GM12892 (cell line): ENCODE measurements at places on chromosomes 6 and 20.

DNA sequence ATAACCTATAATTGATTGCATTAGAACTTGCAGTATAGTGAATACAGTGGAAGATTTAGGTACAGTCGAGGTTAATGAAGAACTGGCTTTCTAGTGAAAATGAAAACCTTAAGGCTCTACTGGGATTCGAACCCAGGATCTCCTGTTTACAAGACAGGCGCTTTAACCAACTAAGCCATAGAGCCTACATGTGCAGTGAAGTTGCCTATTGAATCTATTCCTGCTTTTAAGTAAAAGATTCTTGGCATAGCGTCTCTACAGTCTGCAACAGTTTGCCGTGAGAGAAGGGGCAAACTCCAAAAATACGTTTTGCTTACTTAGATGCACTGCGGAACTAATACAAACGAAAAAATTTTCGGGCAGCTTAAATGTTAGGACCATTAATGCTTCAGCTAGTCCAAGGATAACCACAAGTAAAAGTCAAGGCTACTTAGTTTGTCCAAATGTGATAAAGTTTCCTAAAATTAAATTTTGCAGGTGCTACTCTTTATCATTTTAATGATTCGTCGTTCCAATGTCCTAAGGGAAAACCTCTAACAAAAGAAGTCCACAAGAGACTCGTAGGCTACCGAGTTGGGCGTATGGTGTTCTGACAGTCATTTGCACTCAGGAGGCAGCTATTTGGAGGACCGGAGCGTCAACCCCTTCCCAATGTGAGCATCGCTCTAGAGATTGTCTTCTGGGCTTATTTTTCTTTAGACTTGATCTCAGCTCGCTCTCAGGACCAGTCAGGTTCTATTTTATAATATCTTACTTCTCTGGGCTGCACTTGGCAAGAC, 31.3 kb upstream of the ZSCAN23 start:
- DNase-seq, result no peak

DNA sequence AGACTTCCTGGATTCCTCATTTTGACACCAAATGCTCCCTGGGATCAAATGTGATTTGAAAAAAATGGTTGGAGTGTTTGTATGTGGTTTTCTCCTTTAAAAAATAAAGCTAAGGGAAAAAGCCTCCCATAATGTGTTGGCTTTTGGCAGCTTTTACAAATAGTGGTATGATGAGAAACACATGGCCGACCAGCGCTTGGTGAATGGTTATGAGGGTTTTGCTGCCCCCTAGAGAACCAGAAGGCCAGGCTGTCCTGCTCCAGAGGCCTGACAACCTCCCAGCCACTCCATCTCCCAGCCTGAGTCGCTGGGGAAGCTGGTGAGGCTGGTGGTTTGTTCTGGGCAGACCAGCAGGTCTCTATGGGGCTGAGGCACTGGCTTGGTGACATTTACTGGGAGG, 69.3 kb downstream of the CLIC5 start:
- no peak for DNase-seq

DNA sequence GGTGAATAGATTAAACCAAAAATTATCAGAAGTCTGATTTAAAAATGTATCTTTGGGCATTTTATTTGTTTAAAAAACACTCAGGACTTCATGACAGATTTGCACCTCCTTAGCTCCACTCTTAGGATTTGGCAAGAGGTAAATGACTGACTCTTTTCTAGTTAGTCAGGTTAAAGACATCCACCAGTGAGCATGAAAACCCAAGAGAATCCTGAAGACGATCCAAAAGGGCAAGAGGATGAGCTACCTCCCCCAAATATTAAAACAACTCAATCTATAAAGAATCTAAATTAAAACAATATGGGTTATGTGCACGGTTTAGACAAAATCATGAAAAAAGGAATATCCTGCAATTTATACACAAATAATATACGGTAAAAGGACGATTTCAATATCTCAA, 89.4 kb upstream of the OPRM1 start:
- no peak for DNase-seq

DNA sequence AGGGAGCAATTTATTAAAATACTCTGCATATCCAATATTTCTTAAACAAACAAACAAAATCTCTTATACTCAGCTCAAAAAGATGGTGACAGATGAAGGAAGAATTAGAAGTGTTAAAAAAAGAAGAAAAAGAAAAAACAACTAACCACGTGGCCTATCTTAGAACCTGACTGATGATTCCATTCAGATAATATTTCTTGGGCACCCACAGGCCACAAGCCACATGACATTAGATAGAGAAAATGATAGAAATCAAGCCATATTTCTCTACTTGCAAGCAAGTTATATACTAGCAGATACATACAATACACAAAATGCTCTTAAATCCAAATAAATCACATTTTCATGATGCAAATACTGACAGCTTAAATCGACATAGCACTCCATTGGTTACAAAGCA, 14.5 kb upstream of the RAMACL start:
- no peak for DNase-seq

DNA sequence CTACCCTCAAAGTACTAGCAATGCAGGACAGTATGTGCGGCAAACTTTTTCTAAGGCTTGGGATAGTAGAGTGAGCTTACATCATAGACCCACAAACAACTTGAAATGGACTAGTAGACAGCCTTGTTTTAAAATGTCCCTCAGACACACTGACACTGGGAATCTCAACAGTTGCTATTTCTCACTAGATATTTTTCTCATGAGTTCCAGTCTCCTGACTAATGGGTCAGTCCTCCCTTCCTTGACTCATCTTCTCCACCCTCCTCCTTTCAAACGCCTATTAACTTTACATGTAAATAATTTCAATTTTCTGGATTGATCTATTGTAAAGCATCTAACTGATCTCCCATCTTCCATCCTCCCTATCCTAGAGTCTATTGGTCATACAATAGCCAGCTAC, 308.3 kb upstream of the PREP start:
- no peak for DNase-seq

DNA sequence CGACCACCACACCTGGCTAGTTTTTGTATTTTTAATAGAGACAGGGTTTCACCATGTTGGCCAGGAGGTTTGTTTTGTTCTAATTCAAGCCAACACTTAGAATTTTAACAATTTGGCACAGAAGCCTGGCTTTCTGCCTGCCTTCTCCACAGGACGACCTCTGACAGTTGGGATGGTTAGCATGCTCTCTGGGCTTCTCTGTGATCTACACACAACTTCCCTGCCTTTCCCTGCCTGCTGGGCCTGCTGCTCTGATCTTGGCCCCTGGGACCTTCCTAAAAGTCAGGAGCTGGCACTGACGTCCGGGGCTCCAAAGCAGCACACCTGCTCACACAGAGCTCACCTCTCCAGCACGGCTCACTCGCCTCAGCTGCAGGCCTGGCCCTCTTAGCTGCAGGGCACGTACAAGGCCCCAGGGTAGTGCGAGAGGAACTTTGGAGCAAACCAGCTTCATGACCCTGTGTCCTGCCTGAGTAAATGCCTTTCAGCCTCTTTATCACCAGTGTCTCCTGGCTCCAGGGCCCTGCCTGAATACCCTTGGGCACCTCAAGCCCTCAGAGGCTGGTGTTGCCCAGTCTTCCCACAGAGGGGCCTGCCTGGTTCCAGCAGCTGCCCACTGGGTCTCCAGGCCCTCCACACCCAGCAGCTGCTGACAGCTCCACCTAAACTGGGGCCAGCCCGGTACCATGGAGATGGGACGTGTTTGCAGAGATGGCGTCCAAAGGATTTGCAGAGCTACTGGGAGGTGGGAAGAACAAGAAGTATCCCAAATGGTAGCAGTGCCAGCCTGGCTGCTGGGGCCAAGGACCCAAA, 96.0 kb downstream of the PSMB1 start:
- no peak for DNase-seq

DNA sequence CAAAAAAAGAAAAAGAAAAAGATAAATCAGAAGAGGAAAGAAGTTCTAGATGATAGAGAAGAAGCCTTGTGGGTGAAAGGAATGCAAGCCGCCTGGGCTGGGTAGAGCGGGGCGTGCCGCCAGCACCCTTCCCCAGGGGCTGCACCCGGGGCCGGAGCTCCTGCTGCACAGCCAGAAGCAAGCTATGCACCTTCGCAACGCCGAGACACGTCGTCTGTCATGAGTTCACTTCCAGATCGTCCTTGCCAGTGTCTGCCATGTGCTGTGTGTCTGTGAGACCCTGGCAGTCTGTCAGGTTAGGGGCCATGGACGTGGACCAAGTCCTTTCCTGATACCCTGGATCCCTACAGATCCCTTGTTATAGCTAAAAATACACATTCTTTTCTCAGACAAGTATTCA, 25.5 kb upstream of the ADRM1 start:
- DNase-seq, result no peak

GRCh38 chr6:145968051-145968450, 3.9 kb upstream of the SHPRH start:
- DNase-seq, result no peak
